ENCODE measurements at places on chromosomes 7 and 10.

DNA sequence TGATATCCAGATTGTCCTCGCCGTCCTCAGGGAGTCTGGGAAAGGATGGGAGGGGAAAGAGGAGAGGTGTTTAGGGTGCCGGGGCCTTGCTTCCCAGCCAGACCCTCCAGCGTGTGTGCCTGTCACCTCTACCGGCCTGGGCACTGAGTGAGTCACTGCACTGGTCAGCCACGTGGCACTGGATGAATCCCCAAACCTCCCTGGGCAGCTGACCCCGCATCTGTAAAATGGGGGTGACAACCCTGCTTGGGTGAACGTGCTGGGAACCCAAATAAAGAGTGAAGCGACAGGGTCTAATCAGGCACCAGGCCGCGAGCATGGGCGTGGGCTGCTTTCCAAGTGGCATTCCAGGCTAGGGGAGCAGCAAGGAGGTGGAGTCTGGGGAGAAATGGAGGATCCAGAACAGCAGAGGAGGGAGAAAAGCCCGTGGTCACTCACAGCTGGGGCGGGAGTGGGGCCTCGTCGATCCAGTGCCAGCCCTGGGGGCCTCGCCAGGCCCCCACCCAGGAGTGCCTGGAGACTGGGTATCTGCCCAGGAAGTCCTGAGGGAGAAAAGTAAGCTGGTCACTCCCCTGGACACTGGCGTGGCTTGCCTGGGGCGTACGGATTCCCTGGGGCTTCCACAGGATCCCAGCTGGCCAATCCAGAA lies 29.7 kb downstream of the KLRG2 start:
- DNase-seq = no peak

DNA sequence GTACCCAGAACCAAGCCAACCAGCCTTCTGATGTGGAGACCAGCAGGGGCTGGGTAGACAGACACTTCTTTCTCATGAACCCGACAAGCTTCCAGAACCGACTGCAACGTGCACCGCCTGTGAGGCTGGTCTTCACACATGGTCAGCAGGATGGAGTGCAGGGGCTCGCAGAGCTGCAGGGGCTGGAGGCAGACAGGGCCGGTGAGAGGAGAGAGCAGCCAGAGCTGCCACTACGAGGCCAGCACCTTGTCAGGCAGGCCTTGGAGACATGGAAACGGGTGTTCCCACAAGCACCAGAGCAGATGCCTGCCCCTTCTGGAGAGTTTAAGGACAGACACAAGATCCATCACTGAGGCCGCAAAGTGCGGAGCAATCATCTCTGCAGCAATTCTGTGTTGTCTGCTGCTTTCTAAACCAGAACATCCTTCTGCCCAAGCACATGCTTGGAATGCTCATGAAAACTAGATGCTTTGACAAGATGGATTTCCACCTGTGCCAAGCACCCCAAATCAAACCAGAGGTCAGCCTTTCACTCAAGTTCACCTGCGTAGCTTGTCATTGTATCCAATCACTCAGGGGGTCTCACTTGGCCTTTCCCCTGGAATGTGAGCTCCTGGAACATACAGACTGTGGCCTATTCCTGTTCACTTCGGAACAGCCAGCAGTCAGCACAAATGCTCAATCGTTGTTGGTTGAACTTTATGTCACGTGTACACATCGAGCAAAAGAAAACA lies 32.2 kb downstream of the FRMPD2 start:
- no peak for DNase-seq

GRCh38 chr7:67758551-67758950 lies 761.9 kb downstream of the TYW1 start:
- no peak for DNase-seq

DNA sequence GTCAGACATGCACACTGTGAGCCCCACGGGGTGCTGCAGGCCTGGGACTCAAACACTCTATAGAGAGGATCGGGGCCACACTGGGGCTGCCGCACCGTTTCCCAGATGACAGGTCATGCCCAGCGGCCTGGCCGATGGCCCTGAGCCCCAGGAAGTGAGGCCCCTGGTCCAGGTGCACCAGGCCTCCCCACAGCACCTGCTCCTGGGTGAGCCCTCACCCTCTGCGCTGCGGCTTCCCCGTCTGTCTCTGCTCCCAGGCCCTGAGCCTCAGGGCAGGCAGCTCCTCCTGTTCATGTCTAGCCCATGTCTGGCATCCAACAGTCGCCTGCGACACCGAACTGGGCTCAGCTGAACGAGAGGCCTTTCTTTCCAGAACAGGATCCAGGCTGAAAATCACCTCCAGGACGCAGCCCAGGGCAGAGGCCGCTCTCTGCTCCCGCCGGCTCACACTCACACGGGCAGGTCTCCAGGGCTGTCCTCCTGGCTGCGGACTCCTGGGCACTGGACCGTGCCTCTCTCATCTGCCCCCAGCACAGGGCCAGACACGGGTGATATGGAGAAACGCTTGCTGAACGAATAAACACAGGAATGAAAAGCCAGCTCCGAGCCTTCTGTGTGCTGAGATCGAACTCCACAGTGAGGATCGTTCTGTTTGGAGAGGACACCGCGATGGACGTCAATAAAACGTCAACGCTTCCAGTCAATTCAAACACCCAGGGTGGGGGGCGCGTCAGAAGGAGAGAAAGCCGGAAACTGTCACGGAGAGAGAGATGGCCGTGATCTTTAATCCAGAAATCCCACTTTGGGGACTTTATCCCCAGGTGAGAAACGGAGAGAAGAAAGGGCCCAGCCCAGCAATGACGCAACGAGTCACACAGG lies 202.4 kb downstream of the ELFN1 start:
- no peak for DNase-seq

DNA sequence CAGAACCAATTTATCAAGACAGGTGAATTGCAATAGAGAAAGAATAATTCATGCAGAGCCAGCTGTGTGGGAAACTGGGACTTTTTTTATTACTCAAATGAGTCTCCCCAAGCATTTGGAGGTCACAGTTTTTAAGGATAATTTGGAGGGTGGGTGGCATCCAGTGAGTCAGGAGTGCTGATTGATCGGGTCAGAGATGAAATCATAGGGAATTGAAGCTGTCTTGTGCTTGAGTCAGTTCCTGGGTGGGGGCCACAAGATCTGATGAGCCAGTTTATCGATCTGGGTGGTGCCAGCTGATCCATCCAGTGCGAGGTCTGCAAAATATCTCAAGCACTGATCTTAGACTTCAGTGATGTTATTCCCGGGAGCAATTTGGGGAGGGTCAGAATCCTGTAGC lies 9.9 kb upstream of the MYO1G start:
- no peak for DNase-seq

DNA sequence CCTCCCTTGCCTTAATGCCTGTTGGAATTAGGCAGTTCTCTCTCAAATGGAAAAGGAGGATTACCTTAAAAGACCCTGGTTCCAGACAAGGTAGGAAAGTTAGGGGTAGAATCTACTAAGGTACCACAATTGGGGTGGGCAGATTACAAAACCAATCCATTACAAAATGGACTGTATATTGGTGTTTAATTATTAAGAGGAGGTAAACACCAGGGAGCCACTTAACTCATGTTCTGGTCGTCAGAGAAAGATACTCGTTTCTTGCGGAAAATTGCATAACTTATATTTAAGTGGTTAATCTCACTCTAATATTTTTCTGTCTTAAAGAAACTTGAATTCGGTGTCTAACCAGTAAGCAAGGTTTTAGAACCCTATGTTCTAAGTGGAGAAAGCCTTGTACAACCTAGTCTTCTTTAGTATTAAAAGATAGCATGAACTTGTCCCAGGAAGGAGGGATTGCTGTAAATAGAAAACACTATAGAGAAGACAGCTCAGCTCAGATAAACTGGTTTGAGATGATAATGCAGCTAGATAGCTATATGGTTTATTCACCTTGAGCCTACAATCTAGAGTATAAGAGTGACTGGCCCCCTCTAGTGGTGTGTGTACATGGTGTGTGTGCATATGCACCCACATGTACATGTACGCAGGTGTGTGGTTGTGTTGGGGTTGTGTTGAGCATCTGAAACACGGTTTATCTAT lies 58.0 kb upstream of the STRIP2 start:
- peak; percentile 37 for DNase-seq

- DNase-seq = no peak
Observed at GRCh38 chr10:34148305-34148657, 666.8 kb downstream of the PARD3 start.

- peak; percentile 62 for DNase-seq
Observed at GRCh38 chr7:29684787-29685650, 121.3 kb upstream of the WIPF3 start.

GRCh38 chr10:102419269-102420180 lies 940 bp upstream of the PSD start:
- DNase-seq = peak; percentile 69

- DNase-seq = peak; percentile 50
Observed at GRCh38 chr10:79052291-79053080, 16.3 kb upstream of the ZMIZ1 start.

DNA sequence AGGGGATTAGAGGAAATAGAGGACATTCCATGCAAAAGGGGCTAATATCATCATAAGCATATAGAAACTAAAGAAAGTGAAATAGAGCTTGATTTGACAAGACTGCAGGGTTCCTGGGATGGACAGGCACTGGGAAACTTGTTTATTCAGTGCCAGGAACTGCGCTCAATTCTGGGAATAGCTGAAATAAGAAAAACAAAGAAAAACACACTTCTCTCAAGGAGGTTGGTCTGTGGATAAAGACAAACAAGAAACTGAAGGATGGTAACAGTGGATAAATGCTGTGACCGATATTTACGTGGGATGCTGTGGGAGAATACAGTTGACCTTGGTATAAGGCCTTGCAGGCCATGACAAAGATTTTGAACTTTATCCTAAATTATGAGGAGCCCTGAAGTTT lies 40.9 kb upstream of the ANLN start:
- DNase-seq = no peak

- no peak for DNase-seq
Observed at GRCh38 chr7:43479042-43479441, 103.9 kb upstream of the STK17A start.

DNA sequence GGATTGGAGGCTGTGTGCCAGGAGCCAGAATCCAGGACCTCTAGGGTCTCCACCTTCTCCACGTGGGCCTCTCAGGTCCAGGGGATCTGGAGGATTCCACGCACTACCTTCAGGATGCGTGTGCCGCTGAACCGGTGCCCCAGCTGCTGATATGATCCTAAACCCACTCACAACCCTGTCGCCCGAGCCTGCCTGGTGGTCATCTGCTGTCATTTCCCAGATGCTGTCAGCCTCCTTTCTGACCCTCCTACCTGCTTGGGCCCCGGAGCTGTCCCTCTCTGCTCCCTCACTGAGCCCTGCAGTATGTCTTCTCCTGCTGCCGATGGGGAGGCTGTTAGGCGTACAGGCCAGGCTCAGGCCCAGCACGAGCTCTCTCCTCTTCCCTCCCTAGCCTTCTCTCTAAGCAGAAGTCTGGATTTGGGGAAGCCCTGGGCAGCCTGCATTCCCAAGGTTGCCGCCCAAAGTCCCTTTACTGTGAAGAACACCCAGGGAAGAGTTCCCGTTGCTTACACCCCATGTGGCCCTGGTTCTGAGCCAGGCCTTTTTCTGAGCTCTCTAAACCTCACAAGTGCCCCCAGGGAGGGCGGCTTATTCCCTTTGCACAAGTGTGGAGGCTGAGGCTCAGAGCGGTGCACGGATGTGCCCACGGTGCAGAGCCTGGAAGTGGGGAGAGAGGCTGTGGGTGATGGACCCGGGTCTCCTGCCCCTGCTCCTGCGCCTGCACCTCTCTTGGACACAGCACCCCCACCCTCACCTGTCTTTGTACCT lies 30.8 kb upstream of the ZNF488 start:
- no peak for DNase-seq

DNA sequence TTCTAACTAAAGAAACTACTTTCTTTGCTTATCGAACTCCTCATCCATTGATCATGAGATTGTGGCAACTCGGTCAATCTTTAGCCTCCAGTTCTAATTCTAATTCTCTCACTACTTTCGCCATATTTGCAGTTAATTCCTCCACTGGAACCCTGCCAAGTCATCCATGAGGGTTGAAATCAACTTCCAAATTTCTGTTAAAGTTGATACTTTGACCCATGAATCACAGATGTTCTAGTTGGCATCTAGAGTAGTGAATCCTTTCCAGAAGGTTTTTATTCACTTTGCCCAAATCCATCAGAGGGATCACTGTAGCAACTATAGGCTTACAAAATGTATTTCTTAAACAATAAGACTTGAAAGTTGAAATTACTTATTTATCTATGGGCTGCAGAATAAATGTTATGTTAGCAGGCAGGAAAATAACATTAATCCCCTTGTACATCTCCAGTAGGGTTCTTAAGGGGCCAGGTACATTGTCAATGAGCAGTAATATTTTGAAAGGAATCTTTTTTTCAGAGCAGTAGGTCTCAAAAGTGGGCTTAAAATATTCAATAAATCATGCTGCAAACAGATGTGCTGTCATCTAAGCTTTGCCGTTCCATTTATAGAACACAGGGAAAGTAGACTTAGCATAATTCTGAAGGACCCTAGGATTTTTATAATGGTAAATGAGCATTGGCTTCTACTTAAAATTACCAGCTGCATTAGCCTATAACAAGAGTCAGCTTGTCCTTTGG lies 39.4 kb downstream of the CCDC71L start:
- DNase-seq = no peak

GRCh38 chr10:28248092-28248491 lies 54.8 kb downstream of the MPP7 start:
- peak; percentile 43 for DNase-seq

DNA sequence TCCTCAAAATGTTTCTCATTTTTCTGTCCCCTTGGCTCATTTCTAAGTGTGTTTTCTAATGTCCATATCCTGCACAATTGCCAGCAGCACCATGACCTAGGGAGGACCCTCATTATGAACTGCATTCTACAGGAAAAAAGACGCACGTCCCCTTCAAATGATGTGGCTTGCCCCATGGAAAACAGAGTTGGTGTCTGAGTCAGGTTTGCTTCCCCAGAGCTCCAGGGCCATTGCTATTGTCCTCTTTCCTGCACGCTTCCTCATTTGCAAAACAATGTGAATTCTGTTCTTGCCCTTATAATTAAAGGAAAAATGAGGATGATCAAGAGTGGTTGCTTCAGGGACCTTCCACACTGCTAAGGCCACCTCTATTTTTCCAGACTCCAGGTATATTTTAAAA lies 14.7 kb upstream of the ASB4 start:
- no peak for DNase-seq

DNA sequence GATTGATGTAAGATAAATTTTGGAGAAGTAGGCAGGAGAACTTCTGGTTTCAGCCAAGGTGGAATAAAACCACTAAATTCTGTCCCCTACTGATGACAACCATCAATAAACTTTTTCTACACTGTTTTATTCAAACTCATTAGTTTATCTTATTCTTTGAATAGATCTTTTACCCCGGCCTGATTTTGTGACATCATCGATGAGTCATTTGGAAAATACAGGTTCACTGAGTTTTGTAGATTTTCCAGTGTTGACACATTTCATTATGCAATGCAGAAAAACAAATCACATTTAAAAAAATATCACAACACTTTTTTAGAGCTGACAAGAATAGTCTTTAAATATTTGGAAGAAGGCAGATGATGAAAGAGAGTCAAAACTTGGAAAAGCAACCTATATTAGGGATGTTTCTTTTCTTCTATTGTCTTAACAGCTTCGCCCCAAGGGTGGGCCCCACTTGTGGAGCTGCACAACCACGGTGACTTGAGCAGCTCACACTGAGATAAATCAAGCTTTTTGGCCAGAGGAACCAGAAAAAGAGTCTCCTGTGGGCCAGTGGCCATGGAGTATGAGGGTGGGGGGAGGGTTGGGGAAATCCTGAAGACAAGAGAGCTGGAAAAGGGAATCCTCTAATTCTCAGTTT lies 112.8 kb downstream of the PTEN start:
- DNase-seq = no peak

GRCh38 chr7:71682841-71683781 lies 551.2 kb downstream of the GALNT17 start:
- DNase-seq = peak; percentile 79

- DNase-seq = no peak
Observed at GRCh38 chr10:43946445-43946844, 297.8 kb upstream of the ZNF32 start.
